Suprapubic skin (tissue), 4 donors: ENCODE measurements at places on chromosomes 6 and 20. TPM values are rescaled to one million over a fixed set of nuclear protein-coding genes. Genes with fewer than 3 reads are reported as not detected.
A peak's percentile ranks its signal among the peaks of the same experiment; 100 is the strongest.

- H3K4me3 ChIP-seq = no peak overlapping the region
- no peak for DNase-seq
- peaks cover 43% of the 10 kb centered on the region for H3K4me1 ChIP-seq
- H3K27me3 ChIP-seq = no peaks in the 10 kb centered on the region
Observed at GRCh38 chr20:49699200-49699992, 14.3 kb downstream of the B4GALT5 start.

DNA sequence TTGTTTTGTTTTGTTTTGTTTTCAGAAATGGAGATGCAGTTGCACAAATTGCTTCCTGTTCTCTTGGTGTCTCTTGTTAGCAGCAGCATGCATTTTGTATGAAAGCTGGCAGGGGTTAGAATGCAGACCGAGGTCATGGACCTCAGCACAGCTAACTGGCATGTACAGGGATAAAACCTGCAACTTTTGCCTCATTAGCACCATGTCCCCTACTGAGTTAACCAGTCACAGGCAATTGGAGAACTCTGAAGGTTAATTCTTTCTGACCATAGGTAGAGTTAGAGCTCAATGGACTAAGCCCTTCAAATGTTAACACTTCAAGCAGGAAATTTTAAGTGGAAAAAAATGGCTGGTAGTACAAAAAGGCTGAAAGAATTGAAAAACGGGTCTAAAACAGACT is 377.1 kb downstream of the ADGRB3 start:
- no peak for DNase-seq
- no peaks in the 10 kb centered on the region for H3K27me3 ChIP-seq
- no peak overlapping the region for H3K4me3 ChIP-seq
- no peaks in the 10 kb centered on the region for H3K36me3 ChIP-seq
- H3K4me1 ChIP-seq = no peaks in the 10 kb centered on the region
- H3K27ac ChIP-seq = no peak overlapping the region

DNA sequence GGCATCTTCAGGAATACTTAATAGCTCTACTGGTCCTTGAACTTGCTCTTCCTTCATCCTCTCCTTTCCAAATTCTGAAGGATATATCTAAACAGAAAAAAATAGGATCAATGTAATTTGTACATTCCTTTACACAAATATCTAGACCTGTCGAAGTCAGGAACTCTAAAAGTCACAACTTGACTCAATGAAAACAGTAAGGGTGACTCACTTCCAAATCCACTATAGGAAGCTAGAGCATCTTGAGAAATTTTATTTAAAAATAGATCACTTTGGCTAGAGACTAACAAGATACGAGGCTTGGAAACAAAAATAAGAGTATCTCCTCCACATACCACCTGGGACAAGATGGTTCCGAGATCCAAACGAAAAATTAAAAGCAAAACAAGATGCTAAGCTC is 12.2 kb downstream of the ESF1 start:
- no peaks in the 10 kb centered on the region for H3K4me1 ChIP-seq
- DNase-seq = no peak
- no peaks in the 10 kb centered on the region for H3K27me3 ChIP-seq
- H3K27ac ChIP-seq = no peak overlapping the region
- no peak overlapping the region for H3K4me3 ChIP-seq

- H3K4me3 ChIP-seq = no peak overlapping the region
- no peak for DNase-seq
- no peaks in the 10 kb centered on the region for H3K27me3 ChIP-seq
- H3K36me3 ChIP-seq = no peaks in the 10 kb centered on the region
Observed at GRCh38 chr6:161684731-161685475, 411.0 kb upstream of the AGPAT4 start.

GRCh38 chr6:10425176-10425974 is 10.5 kb upstream of the TFAP2A start:
- peak overlapping the region; percentile 63 for H3K4me3 ChIP-seq
- peak overlapping the region; percentile 89 for H3K27ac ChIP-seq
- peaks cover 48% of the 10 kb centered on the region for H3K27me3 ChIP-seq
- H3K36me3 ChIP-seq = no peaks in the 10 kb centered on the region

C20orf202 gene
- 0.97 TPM for total RNA-seq

HMGCLL1 gene
- 0.23 TPM for total RNA-seq
